ENCODE measurements at places on chromosomes 4 and X.

- DNase-seq, result no peak
Measured at GRCh38 chr4:156128616-156129015, 174.9 kb upstream of the CTSO start.

- no peak for DNase-seq
Measured at GRCh38 chr4:3246458-3247398, 2.2 kb upstream of the MSANTD1 start.

DNA sequence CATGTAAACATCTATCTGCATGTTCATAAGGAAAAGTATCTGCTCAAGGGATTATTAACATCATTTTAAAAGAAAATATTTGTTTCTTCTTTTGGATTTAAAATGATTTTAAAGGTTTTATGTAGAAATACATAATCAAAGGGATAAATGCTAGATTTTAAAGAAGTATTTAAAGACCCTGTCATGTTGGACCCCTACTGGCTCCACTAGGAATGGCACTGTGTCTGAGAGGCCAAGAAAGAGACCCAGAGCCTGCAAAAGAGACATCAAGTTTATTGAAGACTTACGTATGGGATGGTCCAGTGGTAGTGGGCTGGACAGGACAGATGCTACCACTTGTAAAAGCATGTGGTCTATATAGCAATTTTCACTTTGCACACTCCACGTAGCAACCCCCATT, 78.7 kb upstream of the PCDH18 start:
- DNase-seq, result no peak

DNA sequence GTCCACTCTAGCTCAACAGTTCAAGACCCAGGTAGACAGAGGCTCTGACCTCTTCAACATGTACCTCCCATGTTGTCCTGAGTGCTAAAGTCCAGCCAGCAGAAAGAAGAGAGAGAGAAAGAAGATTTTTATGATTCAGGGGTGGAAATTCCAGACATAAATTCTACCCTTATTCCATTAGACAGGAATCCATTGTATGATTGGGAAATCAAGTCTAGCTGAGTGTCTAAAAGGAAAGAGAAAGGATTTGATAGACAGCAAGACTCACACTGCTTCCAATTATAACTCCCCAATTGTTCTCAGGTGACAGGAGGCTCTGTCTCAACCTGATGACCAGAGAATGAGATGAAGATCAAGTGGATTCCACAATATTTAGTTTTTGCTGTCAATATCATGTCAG, 27.9 kb upstream of the PGM2 start:
- DNase-seq, result no peak

DNA sequence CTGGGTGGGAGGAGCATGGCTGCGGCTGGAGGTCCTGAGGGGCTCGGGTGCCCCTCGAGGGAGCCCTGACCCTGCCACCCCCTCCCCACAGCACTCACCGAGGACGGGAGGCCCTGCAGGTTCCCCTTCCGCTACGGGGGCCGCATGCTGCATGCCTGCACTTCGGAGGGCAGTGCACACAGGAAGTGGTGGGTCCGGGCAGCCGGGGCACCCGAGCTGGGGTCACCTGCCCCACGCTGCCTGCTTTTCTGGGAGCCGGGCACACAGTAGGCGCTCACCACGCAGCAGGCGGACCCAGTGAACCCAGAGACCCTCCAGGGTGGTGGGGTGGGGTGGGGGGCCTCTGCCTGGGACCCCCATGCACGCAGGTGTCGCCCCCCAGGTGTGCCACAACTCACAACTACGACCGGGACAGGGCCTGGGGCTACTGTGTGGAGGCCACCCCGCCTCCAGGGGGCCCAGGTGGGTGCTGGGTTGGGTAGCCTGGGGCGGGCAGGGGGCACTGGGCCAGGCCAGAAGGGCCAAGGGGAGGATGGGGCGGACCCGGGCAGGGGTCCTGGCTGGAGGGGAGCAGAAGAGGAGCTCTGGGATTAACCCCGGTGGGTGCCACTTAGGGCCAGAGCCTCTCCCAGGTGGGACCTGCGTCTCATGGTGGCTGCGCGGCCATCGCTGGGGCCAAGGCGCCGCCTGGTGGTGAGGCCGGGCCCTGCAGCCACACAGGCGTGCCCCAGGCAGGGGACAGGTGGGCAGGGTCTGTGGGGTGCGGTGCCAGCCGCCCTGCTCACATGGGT, 1.4 kb downstream of the HGFAC start:
- no peak for DNase-seq

GRCh38 chr4:185120631-185120946, 22.5 kb upstream of the SLC25A4 start:
- DNase-seq, result no peak

DNA sequence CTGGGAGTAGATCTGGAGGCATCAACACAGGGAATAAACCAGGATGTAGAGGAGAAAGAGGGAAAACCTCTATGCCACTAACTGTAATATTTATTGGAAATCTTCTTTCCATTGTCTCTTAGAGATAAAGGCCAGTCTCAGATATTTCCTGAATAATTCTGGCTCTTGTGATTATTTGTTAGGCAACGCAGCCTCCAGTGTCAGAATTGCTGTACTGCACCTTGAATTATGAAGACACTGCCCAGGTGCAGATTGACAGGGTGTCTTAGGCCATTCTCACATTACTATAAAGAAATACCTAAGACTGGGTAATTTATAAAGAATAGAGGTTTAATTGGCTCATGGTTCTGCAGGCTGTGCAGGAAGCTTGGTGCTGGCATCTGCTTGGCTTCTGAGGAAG, 100.7 kb upstream of the ZDHHC15 start:
- no peak for DNase-seq

- DNase-seq, result no peak
Measured at GRCh38 chr4:70681704-70682103, 6.6 kb upstream of the UTP3 start.

- no peak for DNase-seq
Measured at GRCh38 chr4:42995343-42995944, 102.9 kb downstream of the GRXCR1 start.

DNA sequence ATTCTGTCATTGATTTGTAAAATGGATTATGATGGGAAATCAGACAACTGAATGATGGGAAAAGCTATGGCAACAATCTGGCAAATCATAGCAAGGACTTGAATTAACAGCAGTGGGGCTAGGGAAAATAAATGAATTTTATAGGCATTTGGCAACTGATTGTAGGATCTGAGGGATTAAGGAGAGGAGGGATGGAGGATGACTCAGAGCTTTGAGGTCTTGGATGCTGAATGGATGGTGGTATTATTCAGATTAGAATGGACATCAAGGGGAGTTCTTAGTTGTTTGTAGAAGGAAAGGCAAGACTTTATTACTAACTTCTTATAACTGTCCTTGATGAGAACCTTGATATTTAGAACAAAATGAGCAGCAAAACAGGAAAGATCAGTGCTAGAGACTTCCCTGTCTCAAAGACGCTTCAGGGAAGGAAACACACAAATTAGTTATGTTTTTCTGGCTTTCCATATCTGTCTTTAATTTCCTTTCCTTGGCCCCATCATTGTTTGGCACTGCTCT, 51.4 kb upstream of the HHIP start:
- DNase-seq, result no peak

DNA sequence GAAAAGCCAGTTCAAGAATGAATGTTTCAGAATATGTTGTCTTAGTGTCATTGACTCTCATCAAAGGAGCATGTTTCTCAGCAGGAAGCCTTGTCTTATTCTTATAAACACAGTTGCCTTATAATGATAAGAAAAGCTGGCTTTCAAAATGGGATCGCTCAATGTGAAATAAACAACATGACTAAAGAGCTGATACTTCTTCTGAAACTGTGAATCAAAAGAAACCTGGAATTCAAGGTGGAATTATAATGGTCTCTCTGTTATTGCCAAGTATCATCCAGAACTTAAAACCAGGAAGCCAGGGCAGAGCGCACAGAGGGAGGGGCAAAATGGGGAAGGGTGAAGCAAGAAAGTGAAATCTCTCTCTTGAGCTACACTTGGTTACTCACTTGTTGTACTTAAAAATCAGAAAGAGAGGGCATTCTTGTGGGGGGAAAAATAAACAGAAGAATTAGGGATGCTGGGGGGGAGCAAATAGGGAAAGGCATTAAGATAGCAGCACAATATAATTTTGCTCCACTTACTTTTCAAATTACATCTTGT, 270.0 kb downstream of the MAPK10 start:
- no peak for DNase-seq

- no peak for DNase-seq
Measured at GRCh38 chr4:158624889-158625478, 46.7 kb downstream of the C4orf46 start.

- DNase-seq, result no peak
Measured at GRCh38 chrX:132631579-132632232, 142.9 kb upstream of the MBNL3 start.

DNA sequence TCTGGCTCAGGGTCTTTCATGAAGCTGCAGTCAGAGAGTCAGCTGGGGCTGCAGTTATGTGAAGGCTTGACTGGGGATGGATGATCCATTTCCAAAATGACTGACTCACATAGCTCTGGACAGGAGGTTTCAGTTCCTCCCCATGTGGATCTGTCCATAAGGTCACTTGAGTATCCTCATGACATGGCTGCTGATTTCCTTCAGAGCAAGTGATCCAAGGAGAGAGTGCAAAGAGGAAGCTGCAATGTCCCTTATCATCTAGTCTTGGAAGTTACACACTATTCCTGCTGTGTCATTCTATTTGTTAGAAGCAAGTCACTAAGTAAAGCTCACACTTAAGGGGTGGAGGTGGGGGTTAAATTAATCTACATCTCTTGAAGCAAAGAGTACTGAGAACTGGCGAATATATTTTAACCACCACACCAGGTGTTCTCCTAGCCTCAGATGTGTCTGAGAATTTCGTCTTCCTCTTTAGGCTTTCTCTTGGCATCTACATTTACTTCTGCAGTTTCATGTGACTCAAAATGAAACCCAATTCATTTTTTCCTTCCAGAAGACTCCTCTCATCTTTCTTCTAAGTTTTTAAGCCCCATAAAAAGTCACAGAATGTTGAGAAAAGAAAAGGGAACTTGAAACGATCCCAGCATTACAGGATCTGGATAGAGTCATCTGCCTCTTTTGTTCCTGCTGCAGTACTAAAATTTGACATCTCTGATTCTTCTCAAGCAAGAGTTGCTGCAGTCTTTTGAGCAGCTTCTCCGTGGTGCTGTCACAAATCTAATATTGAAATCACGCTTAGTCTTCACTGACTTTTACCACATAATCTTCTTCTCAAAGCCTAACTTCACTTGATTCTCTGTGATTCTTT, 3.8 kb upstream of the GRPR start:
- no peak for DNase-seq

GRCh38 chrX:31934842-31935370, 863.1 kb upstream of the FTHL17 start:
- no peak for DNase-seq

- peak; percentile 45 for DNase-seq
Measured at GRCh38 chrX:7925867-7926472, 1.2 kb downstream of the PNPLA4 start.

DNA sequence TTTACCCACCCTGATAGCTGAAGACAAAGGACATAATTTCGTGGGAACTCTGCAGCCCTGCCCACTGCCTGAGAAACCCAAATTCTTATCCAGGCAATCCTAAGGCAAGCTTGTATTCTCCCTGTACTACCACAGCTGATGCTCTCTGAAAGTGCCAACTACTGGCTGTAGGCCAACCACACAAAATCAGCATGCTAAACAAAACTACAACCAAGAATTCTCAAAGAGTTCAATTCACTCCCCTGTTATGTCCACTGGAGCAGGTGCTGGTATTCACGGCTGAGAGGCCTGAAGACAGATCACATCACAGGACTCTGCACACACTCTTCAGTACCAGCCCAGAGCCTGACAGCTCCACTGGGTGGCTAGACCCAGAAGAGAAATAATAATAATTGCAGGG, 375.9 kb upstream of the NDST4 start:
- no peak for DNase-seq

GRCh38 chrX:25206778-25207177, 191.0 kb upstream of the ARX start:
- no peak for DNase-seq

GRCh38 chr4:172762895-172763294, 405.7 kb upstream of the GALNT7 start:
- no peak for DNase-seq

- DNase-seq, result peak; percentile 36
Measured at GRCh38 chr4:1532549-1533395, 126.5 kb upstream of the NKX1-1 start.

DNA sequence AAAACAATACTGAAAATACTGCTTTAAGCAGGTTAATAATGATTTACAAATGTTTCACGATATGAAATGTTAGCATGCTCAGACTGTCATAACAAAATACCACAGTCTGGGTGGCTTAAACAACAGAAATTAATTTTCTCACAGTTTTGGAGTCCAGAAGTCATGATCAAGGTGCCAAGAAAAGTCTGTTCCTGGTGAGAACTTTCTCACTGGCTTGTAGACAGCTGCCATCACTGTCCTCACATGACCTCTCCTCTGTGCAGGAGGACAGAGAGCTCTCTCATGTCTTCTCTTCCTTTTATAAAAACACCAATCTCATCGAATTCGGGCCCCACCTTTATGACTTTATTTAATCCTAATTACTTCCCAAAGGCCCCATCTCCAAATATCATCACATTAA, 426.7 kb downstream of the KLHL13 start:
- no peak for DNase-seq

GRCh38 chr4:149493492-149493891, 322.2 kb downstream of the IQCM start:
- DNase-seq, result no peak

DNA sequence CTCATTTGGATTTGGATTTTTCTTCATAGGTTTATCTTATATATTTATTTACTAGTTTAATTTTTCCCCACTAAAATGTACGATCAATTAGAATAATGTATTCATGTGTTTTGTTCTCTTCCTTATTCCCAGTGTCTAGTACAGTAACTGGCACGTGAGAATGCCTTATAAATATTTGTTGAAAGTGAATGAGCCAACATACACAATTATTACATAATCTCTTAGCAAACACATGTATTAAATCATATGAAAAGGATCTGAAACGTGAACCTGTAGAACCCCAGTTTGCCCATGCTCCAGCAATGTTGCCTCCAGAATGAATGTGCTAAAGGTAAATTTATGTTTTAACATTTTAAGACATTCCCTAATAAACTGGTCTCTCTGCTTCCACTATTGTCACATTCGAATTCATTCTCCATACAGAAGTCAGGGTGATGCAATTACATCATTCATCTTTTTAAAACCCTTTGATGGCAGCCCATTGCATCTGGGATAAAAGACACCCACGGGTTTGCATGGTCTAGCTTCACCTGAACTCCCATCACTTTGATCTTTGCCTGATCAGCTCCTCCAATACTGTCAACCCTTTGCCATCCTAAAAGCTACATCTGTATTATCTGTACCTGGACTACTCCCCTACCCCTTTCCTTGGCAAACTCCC, 30.7 kb upstream of the AREG start:
- DNase-seq, result no peak

- peak; percentile 64 for DNase-seq
Measured at GRCh38 chrX:10620121-10620699, at the start of gene MID1. TSS of gene MID1 (minus strand) at chrX:10620585. CDS start at chrX:10567547, 53,038 bp downstream.

Measured in lower lobe of right lung (tissue), 2 donors.